ENCODE measurements at places on chromosomes 4 and X.

GRCh38 chrX:148381603-148382002, 118.8 kb upstream of the AFF2 start:
- no peak for DNase-seq

GRCh38 chr4:26533685-26534084, 43.4 kb upstream of the CCKAR start:
- no peak for DNase-seq

DNA sequence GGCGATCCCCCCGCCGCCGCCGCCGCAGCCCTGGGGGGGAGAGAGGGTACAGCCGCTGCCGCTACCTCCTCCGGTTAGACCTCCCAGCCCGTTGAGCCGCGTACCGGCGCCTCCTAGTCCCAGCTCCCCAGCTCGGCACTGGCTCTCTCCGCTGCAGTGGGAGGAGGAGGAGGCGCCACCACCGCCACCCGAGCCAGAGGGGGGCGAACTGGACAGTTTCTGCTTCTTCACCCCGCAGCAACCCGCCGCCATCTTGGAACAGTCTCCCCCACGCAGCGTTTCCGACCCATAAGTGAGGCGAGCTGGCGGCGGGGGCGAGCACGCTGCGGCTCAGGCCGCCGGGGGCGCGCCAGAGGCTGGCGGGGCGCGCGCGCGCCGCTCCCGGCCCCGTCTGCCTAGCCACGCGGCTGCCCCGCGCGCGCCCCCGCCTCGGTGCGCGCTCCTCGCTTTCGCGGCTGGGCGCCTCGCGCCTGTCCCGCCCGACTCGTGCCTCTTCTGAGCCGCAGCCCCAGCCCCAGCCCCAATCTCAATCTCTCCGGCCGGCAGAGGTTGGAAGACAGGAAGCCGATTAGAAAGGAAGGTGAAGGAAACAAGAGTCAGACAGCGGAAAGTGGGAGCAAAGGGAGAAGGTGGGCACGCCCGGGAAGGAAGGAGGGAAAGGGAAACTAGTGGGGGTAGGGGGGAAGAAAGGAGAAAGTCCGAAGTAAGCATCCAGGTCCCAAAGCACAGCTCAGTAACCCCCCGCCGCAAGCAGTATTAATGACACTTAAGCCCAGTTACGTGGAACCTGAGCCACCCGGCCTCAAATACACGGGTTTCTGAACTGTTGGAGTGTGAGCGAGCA, at the start of gene AMMECR1:
TSS of gene AMMECR1 (minus strand) at position 266 of the 844 bp plus-strand sequence. CDS start at position 252, 14 bp downstream.
- DNase-seq, result peak; percentile 84

DNA sequence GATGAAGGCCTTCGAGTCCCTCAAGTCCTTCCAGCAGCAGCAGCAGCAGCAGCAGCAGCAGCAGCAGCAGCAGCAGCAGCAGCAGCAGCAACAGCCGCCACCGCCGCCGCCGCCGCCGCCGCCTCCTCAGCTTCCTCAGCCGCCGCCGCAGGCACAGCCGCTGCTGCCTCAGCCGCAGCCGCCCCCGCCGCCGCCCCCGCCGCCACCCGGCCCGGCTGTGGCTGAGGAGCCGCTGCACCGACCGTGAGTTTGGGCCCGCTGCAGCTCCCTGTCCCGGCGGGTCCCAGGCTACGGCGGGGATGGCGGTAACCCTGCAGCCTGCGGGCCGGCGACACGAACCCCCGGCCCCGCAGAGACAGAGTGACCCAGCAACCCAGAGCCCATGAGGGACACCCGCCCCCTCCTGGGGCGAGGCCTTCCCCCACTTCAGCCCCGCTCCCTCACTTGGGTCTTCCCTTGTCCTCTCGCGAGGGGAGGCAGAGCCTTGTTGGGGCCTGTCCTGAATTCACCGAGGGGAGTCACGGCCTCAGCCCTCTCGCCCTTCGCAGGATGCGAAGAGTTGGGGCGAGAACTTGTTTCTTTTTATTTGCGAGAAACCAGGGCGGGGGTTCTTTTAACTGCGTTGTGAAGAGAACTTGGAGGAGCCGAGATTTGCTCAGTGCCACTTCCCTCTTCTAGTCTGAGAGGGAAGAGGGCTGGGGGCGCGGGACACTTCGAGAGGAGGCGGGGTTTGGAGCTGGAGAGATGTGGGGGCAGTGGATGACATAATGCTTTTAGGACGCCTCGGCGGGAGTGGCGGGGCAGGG, 568 bp downstream of the HTT start:
- peak; percentile 72 for DNase-seq

DNA sequence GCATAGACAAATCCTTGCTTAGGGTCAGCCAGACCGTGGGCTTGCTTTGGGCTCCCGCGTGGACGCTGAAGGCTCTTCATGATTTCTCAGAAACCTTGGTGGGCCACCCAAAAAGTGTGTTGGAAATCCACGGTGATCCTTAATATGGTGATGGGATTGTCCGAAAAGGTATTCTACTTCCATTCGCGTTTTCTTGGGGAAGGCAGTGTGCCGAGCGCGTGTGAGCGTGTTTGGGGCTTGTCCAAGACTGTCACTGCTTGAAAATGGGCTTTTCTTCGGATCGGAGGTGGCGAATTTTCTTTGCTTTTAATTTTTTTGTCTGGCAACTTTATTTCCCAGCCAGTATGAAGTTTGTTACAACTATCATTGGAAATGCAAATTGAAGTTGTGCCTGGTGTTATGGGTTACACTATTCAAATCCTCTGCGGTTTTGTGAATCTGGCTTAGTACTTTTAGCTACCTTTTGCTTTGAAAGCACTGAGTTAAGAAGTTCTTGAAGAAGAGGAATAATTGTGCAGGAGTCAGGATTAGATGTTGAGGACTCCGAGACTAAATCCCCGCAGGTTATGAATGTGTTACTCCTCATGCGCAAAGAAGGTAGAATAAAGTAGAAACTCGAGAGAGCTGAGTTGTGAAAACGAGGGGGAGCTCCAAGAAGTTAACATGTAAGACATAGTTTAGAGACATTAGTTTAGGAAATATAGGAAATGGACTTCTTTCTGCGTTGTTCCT, 3.2 kb downstream of the SPRY1 start:
- DNase-seq, result peak; percentile 85

DNA sequence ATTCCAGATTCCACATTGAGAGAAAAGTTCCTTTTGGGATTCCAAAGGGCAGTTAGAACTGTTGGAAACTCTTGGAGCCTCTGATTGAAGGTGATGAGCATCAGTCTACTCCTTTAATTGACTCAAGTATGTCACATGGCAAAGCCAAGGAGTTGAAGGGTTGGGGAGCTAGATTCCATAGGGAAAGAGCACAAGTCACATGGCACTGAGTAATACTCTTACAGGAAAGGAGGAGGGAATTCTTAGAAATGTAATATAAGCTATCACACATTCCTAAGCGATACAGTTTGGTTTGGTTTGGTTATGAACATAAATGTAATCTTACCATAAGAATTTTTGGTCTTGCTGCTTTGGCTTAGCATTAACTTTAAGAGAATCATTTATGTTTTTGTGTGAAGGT, 15.7 kb downstream of the SPCS3 start:
- DNase-seq, result no peak

DNA sequence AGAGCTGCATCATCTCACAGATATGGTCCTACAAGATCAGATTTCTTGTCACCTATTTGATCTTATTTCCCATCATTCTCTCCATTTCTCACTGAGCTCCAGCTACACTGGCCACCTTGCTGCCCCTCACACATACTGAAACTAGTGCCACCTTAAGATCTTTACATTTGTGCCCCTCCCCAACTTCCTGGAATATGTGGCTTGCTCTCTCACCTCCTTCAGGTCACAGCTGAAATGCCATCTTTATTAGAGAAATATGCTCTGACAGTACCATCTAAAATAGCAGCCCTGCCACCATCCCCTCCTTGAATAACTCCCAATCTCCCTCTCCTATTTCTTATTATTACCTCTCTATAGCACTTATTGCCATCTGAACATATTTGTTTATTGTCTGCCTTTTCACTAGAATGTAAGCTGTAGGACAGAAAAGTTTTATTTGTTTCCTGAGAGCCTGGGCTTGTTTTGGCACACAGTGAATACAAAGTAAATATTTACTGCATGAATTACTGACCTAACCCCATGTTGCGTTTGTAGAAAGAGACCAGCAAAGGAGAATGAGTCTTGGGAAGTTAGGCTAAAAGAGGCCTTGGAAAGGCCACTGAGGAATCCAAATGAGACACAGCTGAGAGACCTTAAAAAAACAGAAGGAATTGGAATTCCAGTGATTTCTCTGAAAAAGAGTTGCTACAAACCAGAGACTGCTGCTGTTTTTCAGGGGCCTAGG, 22.7 kb downstream of the DYNLT3 start:
- DNase-seq, result no peak

- no peak for DNase-seq
Observed at GRCh38 chr4:25310066-25310802, 2.3 kb upstream of the ZCCHC4 start.

GRCh38 chrX:22739276-22739675, 260.5 kb upstream of the DDX53 start:
- DNase-seq, result no peak

DNA sequence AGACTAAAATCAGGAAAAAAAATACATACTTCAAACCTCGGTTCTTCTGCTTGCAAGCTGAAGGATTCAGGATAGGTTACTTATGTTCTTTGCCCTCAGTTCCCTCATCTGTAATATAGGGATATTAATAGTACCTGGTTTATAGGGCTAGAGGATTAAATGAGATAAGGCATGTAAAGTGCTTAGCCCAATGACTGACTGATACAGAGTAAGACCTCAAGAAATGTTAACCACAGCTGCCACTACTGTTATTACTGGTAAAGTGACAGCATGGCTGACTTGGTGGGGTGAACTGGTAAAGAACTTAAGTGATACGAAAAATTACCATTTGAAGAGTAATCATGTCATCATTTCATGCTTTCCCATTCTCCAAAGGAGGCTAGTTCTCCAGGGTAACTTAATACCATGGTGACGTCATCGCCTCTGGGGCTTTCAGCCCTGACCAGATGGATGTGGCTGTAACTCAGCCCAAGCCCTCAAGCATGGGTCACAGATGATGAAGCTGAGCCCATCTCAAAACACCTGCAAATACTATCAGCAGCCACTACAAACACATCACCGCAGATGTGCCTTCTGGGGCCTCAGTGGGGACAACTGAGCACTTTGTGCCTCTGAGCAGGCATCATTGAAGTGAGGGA, 44.5 kb upstream of the SCML1 start:
- no peak for DNase-seq

DNA sequence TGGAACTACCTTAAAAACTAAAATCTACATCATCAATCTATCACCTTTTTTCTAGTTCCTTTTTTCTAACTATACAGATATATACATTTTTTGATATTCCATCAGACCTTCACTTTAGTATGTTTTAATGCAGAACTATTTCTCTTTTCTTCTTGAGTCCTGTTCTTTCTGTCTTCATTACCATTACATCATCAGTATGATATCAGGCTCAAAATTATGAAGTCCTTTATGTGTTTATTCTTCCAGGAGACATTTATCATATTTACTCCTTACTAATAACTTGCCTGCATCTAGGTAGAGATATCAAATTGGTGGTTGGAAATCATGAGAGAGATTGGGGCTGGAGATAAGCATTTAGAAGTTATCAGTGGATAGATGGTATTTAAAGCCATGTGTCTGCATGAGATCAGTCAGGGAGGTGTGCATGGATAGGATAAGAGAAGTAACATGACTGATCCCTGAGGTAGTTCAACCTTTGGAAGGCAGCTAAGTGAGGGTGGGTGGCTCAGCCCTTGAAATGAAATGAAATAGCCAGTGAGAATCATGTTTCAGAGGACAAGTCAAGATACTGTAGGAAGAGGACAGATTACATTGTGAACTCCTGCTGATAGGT, 43.1 kb downstream of the MRPL1 start:
- DNase-seq, result no peak

- no peak for DNase-seq
Observed at GRCh38 chr4:18366892-18367291, 345.3 kb upstream of the LCORL start.

DNA sequence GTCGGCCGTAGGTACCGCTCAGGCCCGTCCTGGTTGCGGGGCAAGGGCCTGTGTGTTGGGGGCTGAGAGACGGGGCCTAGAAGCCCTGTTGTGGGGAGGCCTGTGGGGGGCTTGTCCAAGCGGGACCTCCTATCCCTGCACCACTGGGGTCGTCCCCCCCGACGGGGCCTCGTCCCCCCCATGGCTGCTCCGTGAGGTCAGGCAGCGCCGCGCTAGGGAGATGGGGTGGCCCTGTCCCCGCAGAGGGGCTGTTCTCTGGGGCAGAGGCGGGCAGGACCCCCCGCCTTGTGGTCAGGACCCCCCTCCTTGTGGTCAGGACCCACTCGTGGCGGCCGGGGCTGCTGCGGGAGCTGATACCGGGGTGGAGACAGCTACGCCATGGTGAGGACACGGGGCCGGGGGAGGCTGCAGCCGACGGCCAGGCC, 12.1 kb upstream of the GTPBP6 start:
- DNase-seq, result no peak

- DNase-seq, result no peak
Observed at GRCh38 chr4:4659871-4660651, 118.2 kb upstream of the STX18 start.

DNA sequence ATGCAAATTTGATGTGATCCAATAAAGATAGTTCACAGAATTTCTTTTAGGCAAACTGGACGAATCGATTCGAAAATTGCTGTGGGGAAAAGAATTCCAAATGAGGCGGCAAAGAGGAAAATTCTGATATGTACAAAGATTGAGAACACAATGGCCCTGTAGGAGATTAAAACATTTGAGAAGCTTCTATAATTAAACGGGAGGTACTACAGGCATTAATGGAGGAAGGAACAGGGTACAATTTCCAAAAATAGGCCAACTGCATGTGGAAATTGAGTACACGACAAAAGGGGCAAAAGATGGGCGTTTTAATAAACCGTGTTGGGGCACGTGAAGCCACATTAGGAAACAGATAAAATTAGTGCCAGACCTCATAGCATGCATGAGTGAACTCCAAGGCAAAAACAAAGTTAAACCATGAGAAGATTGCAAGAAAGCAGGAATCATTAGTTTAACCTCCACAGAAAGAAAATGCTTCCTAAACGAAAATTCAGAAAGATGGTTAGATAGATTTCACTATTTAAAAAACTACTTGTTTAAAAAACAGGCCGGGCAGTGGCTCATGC, 68.4 kb downstream of the DHRSX start:
- no peak for DNase-seq

- DNase-seq, result no peak
Observed at GRCh38 chr4:53748328-53748772, 157.1 kb upstream of the LNX1 start.

DNA sequence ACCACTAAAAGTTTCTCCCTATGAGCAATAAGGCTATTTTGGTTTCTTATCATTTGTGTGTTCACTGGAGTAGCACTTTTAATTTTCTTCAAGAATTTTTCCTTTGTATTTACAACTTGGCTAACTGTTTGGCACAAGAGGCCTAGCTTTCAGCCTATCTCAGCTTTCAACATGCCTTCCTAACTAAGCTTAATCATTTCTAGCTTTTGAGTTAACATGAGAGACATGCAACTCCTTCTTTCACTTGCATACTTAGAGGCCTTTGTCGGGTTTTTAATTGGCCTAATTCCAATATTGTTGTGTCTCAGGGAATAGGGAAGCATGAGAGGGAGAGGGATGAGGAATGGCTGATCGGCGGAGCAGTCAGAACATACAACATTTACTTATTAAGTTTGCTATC, 349.8 kb downstream of the OPHN1 start:
- DNase-seq, result no peak

GRCh38 chr4:73904491-73904890, 35.3 kb downstream of the CXCL1 start:
- no peak for DNase-seq

- DNase-seq, result no peak
Observed at GRCh38 chrX:31497086-31497485, 425.2 kb upstream of the FTHL17 start.

GRCh38 chr4:125505621-125506020, 190.9 kb downstream of the FAT4 start:
- DNase-seq, result no peak
